SK-N-SH (cell line): ENCODE measurements at places on chromosomes 5 and 9.
A peak's percentile ranks its signal among the peaks of the same experiment; 100 is the strongest.

- no peak overlapping the region for H3K27ac ChIP-seq
- no peak for DNase-seq
These were observed 89.7 kb downstream of the PSD2 start for GRCh38 chr5:139885172-139885856.

DNA sequence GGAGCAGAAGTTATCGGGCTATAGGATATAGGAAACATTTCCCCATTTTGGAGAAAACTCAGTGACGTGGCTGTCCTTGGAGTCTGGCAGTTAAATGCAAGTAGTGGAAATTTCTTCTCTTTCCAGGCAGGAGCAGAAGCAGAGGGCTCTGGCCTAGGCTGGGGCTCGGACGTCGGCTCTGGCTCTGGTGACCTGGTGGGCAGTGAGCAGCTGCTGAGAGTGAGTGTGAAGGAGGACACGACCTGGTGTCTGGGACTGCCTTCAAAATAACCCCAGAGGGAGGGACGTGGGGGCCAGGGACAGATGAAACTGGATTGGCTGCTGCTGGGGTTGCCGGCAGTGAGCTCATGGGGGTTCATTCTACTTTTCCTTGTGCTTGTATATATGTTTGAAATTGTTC is 79.5 kb downstream of the COL15A1 start:
- H3K4me3 ChIP-seq, result no peak overlapping the region
- DNase-seq, result no peak
- H3K36me3 ChIP-seq, result no peaks in the 10 kb centered on the region
- H3K27me3 ChIP-seq, result no peaks in the 10 kb centered on the region

- H3K27me3 ChIP-seq, result no peaks in the 10 kb centered on the region
- H3K36me3 ChIP-seq, result no peaks in the 10 kb centered on the region
- H3K4me1 ChIP-seq, result peaks cover 8% of the 10 kb centered on the region; the same call in 1 of the 2 replicates
- H3K4me3 ChIP-seq, result peak overlapping the region; percentile 58
- DNase-seq, result peak; percentile 95
These were observed 10.4 kb upstream of the NHP2 start for GRCh38 chr5:178163772-178164735.

- peaks cover 11% of the 10 kb centered on the region; the same call in 1 of the 2 replicates for H3K4me1 ChIP-seq
- DNase-seq, result no peak
- no peak overlapping the region for H3K4me3 ChIP-seq
- H3K27me3 ChIP-seq, result no peaks in the 10 kb centered on the region
- H3K27ac ChIP-seq, result no peak overlapping the region
- H3K36me3 ChIP-seq, result no peaks in the 10 kb centered on the region
These were observed 6.0 kb downstream of the TRIM7 start for GRCh38 chr5:181198905-181199519.

GRCh38 chr5:112491257-112491656 is 72.2 kb upstream of the EPB41L4A start:
- no peaks in the 10 kb centered on the region for H3K36me3 ChIP-seq
- no peaks in the 10 kb centered on the region for H3K27me3 ChIP-seq
- H3K27ac ChIP-seq, result no peak overlapping the region

DNA sequence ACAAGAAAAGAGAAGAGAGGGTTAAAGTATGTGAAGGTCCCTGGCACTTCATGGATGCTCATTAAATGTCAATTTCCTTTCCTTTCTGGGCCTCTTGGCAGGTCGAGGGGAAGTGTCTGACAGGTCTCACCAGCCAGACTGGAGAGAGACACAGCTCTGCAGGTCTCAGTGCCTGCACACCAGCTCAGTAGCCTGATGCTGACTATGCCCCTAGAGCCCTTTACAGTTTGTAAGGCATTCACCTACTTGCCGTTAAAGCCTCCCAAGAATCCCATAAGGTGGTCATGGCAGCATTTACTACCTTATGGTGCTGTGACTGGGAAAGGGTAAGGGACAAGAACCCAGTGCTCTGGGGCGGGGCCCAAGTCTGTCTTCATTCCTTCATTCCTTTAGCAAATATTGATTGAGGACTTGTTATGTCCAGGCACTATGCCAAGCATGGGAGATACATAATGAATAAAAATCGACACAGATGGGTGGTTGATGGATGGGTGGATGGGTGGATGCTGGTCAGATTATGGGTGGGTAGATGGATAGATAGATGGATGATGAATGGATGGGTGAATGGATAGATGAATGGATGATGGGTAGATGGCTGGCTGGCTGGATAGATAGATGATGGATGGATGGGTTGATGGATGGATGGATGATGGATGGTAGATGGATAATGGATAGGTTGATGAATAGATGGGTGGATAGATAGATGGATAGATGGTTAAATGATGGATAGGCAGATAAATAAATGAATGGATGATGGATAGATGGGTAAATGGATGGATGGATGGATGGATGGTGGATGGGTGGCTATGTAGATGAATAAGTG is 21.3 kb upstream of the KIF12 start:
- no peak overlapping the region for H3K4me3 ChIP-seq
- peaks cover 5% of the 10 kb centered on the region; the same call in 1 of the 2 replicates for H3K27me3 ChIP-seq
- H3K27ac ChIP-seq, result no peak overlapping the region

GRCh38 chr9:127168756-127169574 is 46.5 kb upstream of the ANGPTL2 start:
- no peak overlapping the region for H3K4me3 ChIP-seq
- H3K36me3 ChIP-seq, result no peaks in the 10 kb centered on the region
- no peaks in the 10 kb centered on the region; the same call in 1 of the 2 replicates for H3K4me1 ChIP-seq
- no peak for DNase-seq
- H3K27me3 ChIP-seq, result no peaks in the 10 kb centered on the region
- no peak overlapping the region for H3K27ac ChIP-seq

DNA sequence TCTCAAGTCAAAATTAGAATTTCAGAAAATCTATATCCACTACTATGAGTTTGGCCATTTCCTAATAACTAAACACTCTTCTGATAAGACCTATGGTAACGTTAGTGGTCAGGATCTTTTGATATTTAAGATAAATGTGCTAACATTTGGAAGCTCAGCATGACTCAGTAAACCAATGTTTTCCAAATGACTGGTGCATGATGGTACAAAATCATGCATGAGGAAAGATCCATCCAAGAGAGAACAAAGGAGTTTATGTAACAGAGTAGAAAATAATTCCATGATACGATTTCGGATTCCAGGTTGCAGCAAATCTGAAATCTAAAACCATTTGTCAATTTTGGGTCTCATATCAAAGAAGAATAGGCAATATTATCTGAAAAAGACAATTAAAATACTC is 279.2 kb downstream of the NSG2 start:
- peaks cover 38% of the 10 kb centered on the region for H3K4me1 ChIP-seq
- no peak overlapping the region for H3K27ac ChIP-seq
- no peak overlapping the region for H3K4me3 ChIP-seq
- H3K27me3 ChIP-seq, result no peaks in the 10 kb centered on the region; the same call in 1 of the 2 replicates
- DNase-seq, result no peak

- H3K27ac ChIP-seq, result no peak overlapping the region; the same call in none of the 2 replicates
- H3K4me1 ChIP-seq, result peaks cover 6% of the 10 kb centered on the region; the same call in 1 of the 2 replicates
- no peak overlapping the region for H3K4me3 ChIP-seq
- H3K36me3 ChIP-seq, result no peaks in the 10 kb centered on the region
These were observed 22.9 kb upstream of the ACTBL2 start for GRCh38 chr5:57505272-57506200.

DNA sequence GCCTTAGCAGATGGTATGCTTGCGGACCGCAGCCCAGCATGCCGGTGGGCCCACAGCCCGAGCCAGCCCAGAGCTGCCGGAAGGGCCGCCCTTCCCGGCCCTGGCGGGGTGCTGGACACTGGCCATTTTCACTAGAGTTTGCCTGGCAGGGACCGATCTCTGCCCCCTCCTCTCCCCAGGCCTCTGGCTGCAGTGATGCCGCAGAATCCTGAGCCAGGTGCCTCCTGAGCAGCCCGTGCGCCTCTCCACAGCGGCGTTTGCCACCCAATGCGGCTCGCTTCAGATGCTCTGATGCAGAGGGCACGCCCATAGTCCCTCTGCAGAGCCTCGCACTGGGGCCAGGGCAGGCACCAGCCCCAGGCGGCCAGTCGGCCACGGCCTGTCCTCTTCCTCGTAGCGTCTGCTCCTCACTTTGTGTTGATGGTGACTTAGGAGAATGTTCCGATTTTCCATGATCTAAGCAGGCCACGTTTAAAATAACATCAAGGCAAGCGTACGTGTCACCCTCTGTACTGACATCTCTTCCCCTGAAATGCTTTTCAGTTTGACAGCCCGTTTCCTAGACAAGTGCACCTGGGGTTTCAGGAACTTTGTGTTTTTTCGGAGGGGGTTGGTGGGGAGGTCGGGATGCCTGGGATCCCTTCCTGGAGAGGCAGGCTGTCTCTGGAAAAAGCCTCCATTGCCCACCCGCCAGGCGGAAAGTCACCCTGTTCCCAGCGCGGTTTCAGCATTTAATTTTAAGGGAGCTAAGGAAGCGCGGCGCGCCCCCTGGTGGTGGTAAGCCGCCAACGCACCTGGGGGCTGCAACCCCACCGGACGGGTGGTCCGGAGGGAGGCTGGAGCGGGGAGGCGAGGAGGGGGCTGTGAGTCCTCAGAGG is 29.8 kb upstream of the HMCN2 start:
- H3K27ac ChIP-seq, result no peak overlapping the region; the same call in 1 of the 2 replicates
- peak; percentile 90 for DNase-seq
- no peaks in the 10 kb centered on the region for H3K4me1 ChIP-seq
- H3K36me3 ChIP-seq, result peaks cover 22% of the 10 kb centered on the region; the same call in 1 of the 2 replicates
- H3K27me3 ChIP-seq, result no peaks in the 10 kb centered on the region
- peak overlapping the region; percentile 47; the same call in 1 of the 2 replicates for H3K4me3 ChIP-seq

DNA sequence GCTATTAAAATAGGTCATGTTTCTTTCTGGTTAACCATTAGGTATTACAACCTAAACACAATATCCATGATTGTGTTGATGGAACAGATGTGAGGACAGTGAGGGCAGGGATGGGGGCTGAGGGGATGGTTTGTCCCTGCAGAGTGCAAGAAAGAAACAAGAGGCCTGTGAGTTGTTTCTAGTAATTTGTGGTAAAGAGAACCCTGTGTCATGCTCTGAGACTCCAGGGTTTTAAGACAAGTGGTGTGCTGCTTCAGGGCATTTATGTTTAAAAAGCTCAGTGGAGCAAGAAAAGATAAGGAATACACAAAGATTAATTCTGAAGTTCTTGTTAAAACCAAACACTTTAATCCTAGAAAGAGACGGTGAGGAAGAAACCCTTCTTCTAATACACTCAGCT is 656.5 kb downstream of the TLE1 start:
- peaks cover 5% of the 10 kb centered on the region; the same call in 1 of the 2 replicates for H3K4me1 ChIP-seq
- no peak overlapping the region for H3K4me3 ChIP-seq
- H3K27ac ChIP-seq, result peak overlapping the region; percentile 93
- no peak for DNase-seq
- H3K36me3 ChIP-seq, result no peaks in the 10 kb centered on the region
- no peaks in the 10 kb centered on the region for H3K27me3 ChIP-seq

DNA sequence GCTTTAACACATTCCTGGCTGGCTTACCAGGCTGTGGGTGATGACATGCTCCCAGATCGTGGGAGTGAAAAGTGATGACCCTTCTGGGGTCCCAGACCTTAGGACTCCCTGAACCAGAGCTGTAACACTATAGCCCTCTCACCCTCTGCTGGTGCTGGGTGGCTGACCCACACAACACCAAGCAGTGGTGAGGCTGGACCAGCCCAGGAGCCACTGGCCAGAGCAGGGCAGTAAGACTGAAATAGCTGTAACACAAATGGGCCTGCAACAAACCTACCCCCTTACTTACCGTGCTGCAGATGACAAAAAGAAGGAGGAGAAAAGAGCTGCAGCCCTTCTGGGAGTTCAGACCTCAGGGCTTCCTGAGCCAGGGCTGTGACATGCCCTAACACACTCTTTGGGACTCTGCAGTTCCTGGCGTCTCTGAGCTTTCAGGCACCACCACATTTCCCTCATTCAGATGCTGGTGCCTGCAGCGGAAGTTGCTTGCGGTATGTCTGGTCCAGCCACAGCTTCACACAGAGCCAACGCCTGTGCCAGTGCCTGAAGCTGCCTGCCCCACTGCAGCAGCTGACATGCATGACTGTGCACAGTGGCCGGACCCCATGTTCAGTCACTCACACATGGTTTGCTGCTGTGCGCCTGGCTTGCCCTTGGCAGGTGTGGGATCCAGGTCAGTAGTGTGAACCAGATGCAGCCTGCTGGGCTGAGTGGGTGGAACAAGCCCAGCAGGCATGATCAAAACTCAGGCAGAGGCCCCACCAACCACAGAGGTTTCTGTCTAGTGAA is 1247.4 kb downstream of the EFNA5 start:
- DNase-seq, result no peak
- no peaks in the 10 kb centered on the region for H3K27me3 ChIP-seq
- H3K36me3 ChIP-seq, result no peaks in the 10 kb centered on the region
- no peak overlapping the region for H3K27ac ChIP-seq
- no peak overlapping the region for H3K4me3 ChIP-seq
- no peaks in the 10 kb centered on the region for H3K4me1 ChIP-seq

DNA sequence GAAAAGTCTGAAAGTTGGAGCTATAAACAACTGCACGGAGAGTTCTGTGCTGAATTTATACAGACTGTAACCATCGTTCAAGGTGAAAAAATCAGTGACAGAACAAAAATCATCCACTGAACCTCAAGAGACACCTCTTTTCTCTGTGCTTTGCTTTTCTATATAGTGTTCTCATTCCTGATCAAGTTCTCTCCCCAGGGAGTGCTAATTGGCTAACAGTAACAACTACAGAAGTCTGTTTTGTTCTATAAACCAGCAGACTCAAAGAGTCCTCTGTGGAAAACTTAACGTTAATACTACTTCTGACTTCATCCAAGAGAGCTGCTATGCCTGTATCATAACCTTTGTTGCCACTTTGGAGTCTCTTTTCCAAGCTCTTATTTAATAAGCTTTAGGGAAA is 1388.3 kb upstream of the C9orf72 start:
- H3K36me3 ChIP-seq, result no peaks in the 10 kb centered on the region
- DNase-seq, result no peak
- H3K27ac ChIP-seq, result no peak overlapping the region
- H3K27me3 ChIP-seq, result no peaks in the 10 kb centered on the region
- no peak overlapping the region for H3K4me3 ChIP-seq

GRCh38 chr5:163773226-163773625 is 267.8 kb downstream of the MAT2B start:
- no peaks in the 10 kb centered on the region for H3K4me1 ChIP-seq
- H3K4me3 ChIP-seq, result no peak overlapping the region
- no peaks in the 10 kb centered on the region for H3K36me3 ChIP-seq
- DNase-seq, result no peak
- no peak overlapping the region for H3K27ac ChIP-seq
- H3K27me3 ChIP-seq, result no peaks in the 10 kb centered on the region

DNA sequence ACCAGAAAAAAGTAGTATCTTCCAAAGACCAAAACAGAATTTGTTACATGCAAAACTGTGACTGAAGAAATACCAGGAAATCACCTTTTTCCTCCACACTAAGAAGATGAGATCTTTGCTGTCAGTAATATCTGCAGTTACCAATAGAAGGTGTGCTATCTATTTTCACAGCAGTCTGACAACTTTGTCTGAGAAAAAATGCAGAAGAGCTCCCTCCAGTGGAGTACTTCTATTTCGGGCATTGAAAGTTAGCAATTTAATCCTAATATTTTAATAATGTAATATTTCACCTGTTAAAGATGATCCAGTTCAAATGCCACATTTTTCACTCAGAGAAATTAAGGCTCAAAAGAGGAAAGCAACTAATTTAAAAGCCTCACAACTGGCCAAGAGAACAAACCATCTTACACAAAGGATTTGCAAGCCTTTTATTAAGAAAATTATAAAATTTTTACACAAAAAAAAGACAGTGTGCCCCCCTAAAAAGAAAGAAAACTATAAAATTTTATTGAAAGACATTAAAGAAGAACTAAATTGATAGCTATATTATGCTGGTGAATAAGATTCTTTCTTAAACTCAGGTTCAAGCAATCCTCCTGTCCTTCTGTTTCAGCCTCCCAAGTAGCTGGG is 50.6 kb downstream of the DEPDC1B start:
- peak; percentile 23 for DNase-seq
- no peak overlapping the region for H3K27ac ChIP-seq
- no peak overlapping the region for H3K4me3 ChIP-seq
- H3K27me3 ChIP-seq, result no peaks in the 10 kb centered on the region
- H3K4me1 ChIP-seq, result no peaks in the 10 kb centered on the region
